ENCODE measurements at places on chromosomes 6 and 20.

- DNase-seq, result no peak
Measured at GRCh38 chr6:108733706-108734265, 114.4 kb upstream of the ARMC2 start.

- no peak for DNase-seq
Measured at GRCh38 chr6:147826698-147827097, 318.2 kb downstream of the SAMD5 start.

DNA sequence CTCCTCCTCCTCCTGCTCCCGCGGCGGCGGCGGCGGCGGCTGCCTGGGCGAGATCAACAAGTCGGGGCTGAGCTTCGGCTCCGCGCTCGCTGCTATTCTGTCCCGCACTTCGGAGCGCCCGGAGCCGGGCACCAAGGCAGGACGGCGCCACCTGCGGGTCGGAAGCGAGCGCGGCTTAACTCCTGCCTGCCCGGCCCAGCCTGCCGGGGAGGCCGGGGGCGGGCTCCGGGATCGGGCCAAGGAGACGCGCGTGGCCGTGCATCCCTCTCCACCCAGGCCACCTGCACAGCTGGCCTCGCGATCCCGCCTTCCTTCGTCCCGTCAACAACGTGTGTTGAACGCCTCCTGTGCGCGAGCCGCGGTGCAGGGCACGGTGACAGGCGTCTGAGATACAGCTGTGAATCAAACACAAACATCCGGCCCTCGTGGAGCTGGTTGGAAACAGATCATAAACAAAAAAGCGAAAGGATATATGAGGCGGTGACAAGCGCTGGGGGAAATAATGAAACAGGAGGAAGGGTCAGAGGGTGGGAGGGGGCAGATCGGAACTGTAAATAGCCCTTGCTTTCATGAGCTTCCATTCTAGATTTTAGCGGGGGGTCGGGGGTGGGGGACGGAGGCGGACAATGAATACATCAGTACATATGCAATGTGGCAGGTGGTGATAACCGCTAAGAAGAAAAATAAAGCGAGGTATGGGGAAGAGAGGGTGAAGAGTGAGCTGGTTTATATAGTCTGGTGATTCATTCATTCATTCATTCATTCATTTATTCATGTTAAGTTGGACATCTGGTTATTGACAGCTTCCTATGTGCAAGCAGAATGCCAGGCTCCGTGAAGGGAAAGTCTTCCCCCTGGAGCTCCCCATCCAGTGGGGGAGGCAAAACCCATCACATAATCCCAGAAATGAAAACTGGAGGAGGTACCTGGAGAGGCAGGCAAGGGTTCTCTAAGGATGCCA, 2.0 kb upstream of the KCNB1 start:
- peak; percentile 47 for DNase-seq

- DNase-seq, result no peak
Measured at GRCh38 chr6:54301770-54302169, 6.5 kb upstream of the TINAG start.

DNA sequence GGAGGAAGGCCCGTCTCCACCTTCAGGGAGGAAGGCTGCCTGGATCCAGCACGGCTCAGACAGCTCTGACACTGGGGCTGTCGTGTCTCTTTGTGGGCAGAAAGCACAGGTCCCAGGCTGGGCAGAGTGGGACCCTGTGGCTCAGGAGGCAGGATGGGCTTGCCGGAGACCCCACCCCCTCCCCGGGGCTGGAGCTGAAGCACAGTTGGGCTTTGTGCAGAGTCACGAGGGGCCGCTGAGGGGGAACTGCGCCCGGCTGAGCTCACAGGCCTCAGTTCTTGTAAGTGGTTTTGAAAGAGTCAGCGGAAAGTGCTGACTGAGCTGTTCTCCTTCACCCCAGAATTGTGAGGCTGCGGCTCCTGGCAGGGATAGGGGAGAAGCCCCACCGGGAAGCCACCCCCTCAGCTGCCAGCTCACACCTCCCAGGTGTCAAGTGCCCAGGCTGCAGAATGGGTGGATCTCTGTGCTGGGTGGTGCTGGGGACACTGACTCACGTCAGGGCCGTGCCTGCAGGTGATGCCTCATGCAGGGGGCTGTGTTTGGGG, 145.5 kb upstream of the RNF24 start:
- no peak for DNase-seq

- DNase-seq, result no peak
Measured at GRCh38 chr6:114000069-114000468, 29.1 kb upstream of the HDAC2 start.

- DNase-seq, result no peak
Measured at GRCh38 chr6:162099685-162100084, 627.9 kb downstream of the PRKN start.

- DNase-seq, result peak; percentile 53
Measured at GRCh38 chr6:166958926-166959861, 2.8 kb upstream of the RNASET2 start.

GRCh38 chr6:69007781-69008180, 372.7 kb downstream of the ADGRB3 start:
- DNase-seq, result no peak

- no peak for DNase-seq
Measured at GRCh38 chr6:110728501-110728900, 86.8 kb downstream of the CDK19 start.

- no peak for DNase-seq
Measured at GRCh38 chr6:150391890-150392289, 23.1 kb downstream of the IYD start.

DNA sequence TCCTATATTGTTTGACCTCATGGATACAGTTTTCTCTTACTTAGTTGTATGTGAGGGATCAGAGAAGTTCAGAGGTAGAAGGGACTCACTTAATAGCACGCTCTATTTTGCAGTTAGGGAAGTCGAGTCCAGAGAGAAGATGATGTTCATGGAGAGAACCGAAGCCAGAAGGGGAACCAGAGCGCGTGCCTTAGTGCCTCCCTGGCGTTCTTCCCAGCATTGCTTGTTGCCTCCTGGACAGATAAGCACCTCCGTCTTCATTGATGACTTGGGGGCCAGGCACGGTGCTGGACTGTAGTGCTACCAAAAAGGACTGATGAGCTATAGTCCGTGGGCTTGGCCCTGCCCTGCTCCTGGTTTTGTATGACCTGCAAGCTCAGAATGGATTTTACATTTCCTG, 109.8 kb downstream of the RPP40 start:
- no peak for DNase-seq

DNA sequence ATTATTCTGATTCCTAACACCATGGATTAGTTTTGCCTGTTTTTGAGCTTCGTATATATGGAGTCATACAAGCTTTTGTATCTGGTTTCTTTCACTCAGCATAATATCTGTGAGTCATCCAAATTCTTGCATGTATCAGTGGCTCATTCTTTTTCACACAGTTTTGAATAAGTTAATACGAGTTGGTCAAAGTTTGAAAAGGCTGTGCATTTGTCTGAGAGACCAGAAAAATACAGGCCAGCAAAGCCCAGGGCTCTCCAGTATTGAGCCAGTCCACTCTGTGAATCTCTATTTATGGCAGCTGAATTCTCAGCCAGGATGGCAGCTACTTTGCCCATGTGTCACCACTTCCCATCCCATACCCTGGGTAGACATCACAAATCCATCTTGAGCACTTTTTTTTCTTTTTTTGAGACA, 7.2 kb upstream of the CHMP4B start:
- DNase-seq, result no peak

GRCh38 chr20:21101453-21101931, 4.7 kb downstream of the LINC00237 start:
- peak; percentile 14 for DNase-seq

DNA sequence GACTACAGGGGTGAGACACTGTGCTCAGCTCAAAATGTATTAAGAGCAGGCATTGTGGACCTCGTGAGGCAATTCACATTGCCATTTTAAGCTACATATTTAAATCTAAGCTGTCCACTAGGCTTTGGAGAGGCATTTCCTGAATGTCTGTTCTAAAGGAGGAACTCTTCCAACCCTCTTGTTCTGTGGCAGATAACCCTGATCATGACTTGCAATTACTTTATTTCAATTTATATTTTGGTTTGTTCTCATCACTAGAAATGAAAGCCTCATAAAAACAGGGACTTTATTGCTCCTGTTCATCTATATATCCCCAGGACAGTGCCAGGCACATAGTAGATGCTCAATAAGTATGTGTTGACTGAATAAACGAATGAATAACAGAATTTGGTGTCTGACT, 84.0 kb upstream of the SALL4 start:
- DNase-seq, result no peak

DNA sequence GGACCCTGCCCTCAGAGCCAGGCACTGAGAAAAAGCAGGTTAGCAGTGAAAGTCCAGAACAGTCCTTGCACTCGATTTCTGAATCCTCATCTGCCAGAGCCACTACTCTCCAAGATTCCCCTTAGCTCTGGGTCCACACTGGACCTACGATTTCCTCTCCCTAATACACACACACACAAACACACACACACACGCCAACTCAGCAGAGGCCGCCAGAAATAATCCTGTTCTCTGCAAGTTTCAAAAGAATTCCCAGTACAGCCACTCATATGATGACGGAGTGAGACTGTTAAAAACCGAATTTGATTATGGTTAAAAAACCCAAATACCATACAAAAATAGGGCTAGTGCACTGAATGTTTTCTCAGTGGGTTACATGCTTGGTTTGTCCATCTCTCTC, 90.8 kb downstream of the GMPR start:
- DNase-seq, result no peak

GRCh38 chr6:45667766-45668165, 290.0 kb upstream of the SUPT3H start:
- DNase-seq, result no peak

DNA sequence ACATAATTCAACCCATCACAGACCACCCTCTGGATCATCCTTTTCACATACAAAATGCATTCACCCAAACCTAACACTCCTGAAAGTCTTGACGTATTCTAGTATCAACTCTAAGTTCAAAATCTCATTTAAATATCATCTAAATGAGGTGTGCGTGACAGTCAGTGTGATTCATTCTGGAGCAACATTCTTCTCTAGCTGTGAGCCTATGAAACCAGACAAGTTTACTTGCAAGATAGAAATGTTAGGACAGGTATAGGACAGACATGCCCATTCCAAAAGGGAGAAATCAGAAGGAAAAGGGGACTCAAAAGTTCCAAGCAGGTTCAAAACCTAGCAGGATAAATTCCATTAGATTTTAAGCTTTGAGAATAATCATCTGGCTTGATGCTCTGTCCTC, 329.7 kb downstream of the CD83 start:
- no peak for DNase-seq

DNA sequence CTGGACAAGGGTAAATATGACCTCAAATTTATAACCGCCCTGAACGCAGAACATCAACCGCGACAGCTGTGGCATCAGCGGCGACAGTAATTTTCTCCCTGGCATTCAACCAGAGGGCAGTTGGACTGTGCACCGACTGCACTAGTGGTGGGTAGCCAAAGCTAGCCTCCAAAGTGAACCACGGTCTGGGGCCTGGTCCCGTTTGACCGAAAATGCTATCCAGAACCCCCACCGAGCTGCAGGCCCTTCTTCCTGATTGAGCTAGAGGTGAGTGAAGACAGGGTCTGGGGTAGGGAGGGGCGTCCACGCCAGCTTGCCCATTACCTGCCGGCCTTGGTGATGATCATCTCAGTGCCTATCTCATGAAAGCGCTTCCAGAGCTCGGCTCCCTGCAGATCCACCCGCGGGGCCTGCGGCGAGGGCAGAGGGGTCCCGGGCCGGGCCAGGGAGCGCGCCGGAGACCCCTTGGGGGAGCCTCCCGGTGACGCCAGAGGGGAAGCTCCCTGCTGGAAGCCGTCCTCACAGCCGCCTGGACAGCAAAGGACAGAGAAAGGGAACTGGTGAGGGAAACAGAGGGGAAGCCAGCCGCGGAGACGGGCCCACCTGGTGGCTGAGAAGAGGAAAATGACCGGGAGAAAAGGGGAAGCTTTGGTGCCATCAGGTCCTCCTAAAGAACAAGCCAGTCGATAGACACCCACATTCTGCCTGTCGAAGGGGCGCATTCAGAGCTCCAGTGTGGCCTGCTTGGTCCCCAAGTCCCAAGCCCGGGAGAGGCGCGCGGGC, 2.0 kb downstream of the TBX18 start:
- no peak for DNase-seq

DNA sequence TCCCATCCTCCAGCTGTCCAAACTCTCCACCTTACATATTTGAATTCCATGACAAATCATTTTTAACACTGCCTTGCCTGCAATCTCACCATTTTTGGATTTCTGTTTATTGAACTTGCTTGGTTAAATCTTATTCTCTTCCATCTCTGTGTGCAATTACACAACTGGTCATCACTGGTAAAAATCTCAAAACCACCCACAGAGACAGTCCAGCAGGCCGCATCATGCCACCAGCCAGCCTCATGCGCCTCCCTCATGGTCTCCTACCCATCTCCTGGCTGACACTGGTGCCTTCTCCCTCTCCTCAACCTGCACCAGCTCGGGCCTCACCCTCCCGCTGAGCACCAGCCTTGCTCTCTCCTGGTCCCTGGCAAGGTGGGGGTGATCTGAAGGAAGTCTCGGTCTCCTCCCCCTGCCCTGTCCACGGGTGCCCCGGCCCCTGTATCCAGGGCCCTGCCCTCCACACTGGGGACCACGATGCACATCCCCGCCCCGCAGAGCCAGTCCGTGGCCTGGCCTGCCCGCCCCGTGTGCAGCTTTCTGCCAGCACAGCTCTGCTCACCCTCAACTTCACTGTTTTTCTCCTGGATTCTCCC, 92.0 kb downstream of the THBS2 start:
- DNase-seq, result no peak

DNA sequence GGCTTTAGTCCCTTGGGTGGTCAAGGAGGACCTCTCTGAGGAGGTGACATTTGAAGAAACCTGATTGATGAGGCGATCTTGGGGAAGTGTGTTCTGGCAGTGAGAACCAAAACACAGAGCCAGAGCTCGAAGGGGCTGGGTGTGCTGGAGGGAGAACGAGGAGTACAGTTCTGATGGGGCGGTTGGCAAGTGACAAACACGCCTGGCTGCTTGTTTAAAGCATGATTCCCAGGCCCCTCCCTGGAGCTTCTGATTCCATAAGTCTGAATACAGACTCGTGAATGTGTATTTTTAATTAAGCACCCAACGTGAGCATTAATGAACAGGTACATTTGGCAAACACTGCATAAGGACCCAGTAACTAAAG, 886 bp upstream of the NFATC2 start:
- DNase-seq, result no peak

- no peak for DNase-seq
Measured at GRCh38 chr20:33124261-33124660, 43.7 kb upstream of the BPIFA2 start.

- DNase-seq, result no peak
Measured at GRCh38 chr6:101762851-101763250, 369.3 kb downstream of the GRIK2 start.

- no peak for DNase-seq
Measured at GRCh38 chr6:74054190-74054589, 358.2 kb downstream of the CD109 start.

- DNase-seq, result no peak
Measured at GRCh38 chr6:153484056-153484455, 353.0 kb upstream of the RGS17 start.
